ENCODE measurements at places on chromosomes 6 and 20.

GRCh38 chr6:120363429-120363828 lies 970.9 kb downstream of the TBC1D32 start:
- no peak for DNase-seq

DNA sequence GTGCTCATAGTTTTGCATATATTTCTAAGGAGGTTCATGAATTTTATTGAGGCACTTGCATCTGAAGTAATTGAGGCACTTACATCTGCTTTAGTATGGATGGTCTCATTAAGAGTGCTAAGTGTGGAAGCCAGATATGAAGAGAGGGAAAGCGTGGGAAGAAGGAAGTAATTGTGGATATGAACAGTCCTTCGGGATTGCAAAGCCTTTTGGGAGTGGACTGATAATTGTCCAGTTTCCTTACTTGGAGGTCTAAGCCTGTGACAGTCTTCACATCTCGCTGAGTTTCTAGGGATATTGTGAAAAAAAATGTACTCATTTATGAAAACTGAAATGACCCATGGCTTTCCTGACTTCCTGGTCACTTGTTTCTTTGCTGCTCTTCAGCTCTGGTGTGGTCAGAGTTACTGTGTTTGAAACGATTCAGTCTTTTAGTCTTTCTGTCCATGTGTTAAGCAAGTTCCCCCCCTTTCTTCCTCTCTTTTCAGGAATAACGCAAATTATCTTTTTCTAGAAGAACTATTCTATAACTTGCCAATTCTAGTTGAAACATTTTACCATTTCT lies 137.3 kb downstream of the ZFAND3 start:
- no peak for DNase-seq

- DNase-seq = no peak
These were observed 47.2 kb downstream of the RGS17 start for GRCh38 chr6:153083869-153084268.

DNA sequence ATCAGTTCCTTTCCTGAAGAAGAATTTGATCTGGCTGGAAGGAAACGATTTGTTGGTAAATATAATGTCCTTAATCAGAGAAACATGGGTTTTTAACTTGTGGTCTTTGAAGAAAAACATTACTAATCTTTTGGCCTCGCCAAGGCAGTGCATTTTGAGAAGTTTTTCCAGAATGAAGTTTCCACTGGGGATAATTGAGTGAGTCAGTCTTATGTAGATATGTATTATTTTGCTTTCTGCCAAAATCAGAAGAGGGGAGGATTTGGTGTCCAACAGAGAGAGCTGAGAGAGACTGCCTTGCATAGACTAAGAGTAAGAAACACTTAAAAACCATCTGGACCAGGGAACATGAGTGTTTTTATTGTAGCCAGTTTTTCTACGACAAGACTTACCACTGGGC lies 79.9 kb downstream of the FNDC1 start:
- no peak for DNase-seq

DNA sequence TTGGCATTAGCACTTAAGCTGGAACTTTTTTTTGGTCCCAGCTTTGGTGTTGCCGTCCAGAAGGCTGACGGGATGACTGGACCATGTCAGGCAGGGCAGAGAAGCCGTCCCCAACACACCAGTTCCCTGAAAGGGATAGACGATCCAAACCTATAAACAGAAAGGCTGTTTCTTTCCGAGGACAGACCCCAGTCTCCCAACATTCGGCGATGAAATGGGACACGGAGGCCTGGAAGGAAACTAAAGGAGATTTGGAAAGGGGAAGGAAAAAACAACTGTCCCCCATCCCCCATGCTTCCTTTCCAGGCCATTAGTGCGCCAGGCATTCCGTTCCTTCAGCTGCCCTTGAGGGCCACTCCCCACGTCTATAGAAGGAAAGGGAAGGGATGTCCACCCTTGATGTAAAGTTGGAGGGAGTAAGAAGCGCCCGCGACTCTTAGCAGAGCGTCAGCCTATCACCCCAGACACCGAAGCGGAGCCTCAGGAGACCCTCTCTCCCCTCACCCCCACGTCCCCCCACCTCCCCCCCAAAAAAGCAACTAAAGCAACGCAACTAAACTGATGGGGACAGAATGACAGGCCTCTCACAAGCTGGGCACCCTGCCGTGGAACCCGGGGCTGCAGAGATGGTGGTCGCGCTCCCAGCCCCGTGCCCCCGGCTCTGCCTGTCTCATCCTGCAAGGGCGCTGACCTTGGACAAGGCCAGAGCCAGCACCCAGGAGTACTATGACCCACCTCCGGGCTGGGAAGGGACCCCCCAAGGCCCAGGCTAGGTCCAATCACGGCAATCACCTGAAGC lies 638 bp downstream of the BLCAP start:
- DNase-seq = peak; percentile 42

DNA sequence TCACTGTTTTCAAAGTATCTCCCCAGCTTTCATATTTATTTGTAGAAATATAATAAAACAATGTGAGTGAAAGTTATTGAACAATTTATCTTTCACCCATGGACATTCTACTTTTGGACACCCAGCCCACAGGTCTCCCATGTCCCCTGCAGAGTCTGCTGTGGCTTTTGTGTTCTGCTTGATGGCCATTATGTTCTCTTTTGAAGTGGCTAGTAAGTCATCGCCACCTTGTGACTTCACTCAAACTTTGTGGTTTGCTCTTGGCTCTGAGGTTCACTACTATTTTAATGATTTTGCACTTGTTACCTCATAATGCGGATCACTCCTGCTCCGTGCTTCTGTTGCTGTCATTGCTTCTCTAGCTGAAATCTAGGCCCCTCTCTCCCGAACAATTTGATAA lies 10.2 kb upstream of the DEFB113 start:
- DNase-seq = no peak

DNA sequence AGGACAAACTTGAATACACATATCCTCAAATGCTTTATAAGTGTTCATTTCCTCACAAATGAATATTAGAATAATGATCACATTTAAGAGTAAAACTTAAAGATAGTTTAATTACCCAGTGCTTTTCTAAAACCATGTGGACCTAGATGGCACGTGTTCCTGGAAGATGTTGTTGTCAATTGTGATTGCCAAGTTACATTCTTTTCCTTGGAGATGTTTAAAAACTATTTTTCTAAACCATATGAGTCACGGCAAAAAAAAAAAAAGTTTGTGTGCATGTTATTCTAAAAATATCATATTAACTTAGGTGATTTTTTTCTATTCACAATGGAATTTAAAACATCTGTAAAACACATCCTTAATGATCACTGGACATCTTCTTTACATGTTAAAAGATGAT lies 51.1 kb downstream of the RCAN2 start:
- peak; percentile 59 for DNase-seq

- no peak for DNase-seq
These were observed 207.0 kb upstream of the TCF21 start for GRCh38 chr6:133681891-133682290.

DNA sequence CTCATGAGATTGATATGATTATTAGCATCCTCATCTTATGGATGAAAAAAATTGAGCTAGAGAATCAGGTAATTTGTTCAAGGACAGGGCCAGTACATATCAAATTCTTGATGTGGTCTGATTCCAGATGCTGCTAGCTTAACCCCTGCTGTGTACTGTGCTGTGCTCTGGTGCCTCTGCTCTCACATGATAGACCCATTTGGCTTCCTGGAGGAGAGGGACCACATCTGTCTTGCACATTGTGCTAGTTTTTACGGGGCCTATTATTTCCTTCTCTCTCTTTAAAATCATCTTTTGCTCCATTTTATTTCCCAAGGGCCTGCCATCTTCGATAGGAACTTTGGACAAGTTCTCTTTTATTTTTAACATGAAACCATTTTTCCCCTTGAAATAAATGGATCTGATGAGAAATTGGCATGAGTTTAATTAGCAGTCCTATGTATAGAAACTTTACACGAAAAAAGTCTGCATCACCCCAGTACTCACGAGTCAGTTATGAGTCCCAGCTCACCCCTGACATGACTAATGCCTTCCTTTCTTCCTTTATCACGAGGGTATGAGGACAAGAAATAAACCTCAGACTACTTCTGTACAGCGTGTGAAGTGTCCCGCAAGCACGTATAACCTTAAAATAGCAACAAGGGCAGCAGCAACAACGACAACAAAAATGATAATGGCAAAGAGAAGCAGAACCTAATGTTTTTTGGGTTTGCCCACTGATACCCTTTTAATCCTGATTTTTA lies 26.5 kb downstream of the CD109 start:
- DNase-seq = peak; percentile 93

DNA sequence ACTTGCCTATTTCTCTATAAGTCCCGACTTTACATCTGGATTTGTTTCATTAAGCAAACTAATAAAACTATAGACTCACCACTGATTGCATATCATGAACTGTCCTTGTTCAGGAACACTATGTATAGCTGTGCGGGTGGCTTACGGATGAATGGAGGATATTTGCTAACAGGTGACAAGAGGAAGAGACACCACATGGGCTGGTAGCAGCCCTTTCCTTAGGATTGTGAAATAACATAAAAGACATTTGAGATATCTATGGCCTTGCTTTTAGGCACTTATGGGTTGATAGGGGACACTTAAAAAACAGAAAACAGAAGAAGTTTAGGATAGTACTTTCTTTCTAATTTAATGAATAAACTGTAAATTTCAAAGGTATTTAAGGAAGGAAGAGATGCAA lies 5.0 kb upstream of the CAP2 start:
- DNase-seq = no peak

DNA sequence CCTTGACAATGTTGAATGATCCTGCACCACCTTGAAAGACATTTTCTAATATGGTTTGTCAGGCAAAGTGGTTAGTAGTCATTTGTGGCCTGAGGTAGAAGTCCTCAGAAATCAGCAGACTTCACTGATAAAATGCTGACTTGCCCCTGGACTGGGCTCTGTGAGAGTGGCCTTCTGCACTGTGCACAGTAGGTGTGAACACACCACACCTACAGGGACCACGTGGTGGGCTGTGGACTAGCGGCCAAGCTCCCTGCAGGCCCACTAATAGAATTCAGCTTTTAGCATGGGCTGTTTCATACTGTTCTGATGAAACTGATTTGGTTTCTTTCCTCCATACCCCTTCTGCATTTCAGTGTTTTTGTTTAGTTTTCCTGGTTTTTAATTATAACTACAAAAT lies 7.3 kb downstream of the BPHL start:
- no peak for DNase-seq

DNA sequence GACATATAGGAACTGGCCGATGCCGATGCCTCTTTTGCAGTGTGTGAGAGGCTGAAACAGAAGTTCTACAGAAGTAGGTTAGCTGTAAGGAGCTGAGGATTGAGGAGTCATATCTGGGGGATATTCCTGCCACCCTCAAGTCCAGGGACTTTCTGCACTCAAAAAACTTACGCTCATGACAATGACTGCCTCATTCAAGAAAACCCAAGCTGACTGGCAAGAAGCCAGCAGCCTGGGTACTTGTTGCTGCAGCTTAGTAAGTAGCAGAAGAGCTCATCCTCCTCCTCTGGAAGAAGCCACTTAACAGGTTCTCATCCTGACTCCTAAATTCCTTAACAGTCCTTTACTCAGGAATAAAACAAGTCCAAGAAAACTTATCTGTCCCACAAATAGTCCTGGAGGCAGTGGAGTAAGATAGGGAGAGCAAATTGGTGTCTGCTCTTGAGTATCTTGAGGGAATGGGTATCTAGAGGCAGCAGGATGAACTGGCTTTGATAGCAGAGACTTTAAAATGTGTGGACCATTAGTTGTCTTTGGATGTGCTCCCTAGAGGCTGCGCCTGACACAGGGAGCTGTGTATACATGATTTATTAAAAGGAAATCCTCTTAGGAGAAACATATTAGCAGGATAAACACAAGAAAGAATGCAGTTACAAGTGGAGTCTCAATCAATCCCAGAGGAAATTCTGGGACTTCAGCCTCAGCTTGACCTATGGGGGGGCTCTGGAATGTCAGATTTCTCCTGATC lies 7.4 kb downstream of the CALHM5 start:
- DNase-seq = peak; percentile 12

DNA sequence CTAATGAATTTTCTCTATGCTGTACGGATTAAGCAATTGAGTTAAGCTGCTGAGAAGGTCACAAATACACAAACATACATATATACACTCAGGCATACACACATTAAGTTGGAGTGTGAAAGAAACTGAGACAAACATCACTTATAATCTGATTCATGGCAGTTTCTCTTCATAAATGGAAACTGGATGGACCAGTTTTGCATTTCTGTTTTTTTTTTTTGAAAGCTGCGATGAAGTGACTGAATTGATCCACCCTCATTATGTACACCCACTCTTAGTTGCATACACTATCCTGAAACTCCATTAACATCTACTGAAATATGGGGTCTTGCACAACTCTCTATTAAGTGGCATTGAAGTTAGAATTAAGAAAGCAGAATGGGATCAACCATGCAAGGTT lies 32.9 kb upstream of the TENT5A start:
- DNase-seq = no peak

DNA sequence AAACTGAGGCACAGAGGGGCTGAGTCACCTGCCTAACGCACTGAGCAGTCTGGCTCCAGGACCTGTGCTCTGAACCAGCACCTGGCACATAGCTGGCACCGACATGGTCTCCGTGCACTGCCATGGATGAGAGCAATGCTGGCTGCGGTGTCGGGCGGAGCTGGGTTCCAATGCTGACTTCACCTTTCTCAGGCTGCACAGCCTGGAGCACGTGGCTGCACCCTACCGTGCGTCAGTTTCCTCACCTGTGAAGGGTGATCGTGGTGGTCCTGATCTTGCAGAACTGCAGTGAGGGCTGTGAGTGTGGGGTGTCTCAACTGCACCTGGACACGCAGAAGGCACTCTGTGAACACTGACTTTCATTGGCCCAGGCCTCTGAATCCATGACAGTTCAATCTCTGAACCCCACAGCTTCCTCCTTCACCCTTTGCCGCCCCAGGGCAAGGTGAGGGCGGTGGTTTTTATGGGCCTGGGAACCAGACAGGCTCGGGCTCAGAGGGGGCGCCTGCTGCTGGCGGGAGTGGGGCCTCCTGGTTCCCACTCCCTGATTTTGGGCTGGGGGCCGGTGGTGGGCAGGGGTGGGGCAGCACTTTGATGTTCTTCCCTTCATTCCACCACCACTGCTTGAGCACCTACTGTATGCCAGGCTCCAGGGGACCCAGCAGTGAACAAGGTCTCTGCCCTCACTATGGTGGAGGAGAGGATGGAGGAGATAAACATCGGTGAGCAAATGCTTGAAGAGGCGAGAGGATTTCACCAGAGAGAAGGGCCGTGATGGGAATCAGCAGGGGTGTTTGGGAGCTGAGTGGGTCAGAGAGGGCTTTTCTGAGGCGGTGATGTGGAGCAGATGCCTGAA lies 102.9 kb downstream of the CEBPB start:
- no peak for DNase-seq

- no peak for DNase-seq
These were observed 145.8 kb upstream of the SNX9 start for GRCh38 chr6:157677235-157677634.

DNA sequence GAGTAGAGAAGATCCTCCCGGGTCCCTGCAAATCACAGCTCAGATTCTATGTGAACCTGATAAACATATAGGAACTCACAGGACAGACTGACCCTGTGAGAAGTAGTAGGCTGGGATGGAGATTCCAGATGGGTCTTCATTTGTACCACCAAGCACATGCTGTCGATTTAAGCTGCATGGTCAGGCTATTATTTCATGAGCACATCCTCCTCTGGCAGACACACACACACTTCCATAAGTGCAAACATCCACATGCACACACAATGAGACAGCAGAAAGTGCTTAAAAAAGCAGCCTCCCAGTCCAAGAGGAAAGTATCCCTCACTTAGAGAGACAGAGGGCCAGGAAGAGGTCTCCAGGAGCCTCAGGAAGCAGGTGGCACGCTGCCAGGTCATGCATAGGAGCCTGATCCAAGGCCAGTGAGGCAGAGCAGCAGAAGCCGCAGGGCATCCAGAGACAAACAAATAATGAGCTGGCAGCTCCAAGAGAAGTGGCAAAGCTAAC lies 131.8 kb downstream of the UNC5CL start:
- peak; percentile 40 for DNase-seq

Data from cardiac fibroblast (primary cell).